Iris pigment epithelial cell (primary cell): ENCODE measurements at places on chromosomes 13 and 19.

- no peak for DNase-seq
Observed at GRCh38 chr19:39823686-39824085, 10.3 kb downstream of the DYRK1B start.

DNA sequence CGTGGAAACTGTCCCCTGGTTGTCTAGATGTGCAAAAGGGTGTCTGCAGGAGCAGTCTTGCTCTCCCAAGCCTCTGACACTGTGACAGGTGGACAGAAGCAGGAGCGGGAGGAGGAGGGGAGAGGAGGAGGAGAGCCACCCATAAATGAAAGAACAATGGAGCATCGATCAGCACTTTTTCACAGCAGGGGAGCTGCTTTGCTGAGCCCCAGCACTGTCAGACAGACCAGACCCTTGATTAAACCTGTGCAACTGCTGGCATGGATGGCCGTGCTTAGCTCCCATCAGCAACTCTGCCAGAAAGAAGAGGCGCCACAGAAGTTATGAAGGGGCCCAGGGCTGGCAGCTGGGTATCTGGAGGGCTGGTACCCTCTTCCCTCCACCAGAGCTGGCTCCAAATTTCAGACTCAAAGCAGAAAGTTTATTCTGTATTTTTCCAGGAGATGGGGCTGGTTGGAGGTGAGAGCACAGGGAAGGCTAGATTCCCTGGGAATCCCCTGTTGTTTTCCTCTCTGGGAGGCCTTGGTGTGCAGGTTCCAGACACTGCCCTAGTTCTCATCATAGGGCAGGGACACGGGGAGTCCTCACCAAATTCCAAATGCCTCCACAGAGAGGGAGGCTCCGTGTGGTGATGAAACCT, 1192.2 kb downstream of the UQCRFS1 start:
- DNase-seq = no peak

- DNase-seq = peak; percentile 87
Observed at GRCh38 chr13:44313674-44314073, 60.0 kb upstream of the SERP2 start.

GRCh38 chr13:50989476-50989875, 79.9 kb downstream of the RNASEH2B start:
- peak; percentile 26 for DNase-seq

- DNase-seq = no peak
Observed at GRCh38 chr13:90233933-90234672, 1113.4 kb upstream of the MIR17HG start.

DNA sequence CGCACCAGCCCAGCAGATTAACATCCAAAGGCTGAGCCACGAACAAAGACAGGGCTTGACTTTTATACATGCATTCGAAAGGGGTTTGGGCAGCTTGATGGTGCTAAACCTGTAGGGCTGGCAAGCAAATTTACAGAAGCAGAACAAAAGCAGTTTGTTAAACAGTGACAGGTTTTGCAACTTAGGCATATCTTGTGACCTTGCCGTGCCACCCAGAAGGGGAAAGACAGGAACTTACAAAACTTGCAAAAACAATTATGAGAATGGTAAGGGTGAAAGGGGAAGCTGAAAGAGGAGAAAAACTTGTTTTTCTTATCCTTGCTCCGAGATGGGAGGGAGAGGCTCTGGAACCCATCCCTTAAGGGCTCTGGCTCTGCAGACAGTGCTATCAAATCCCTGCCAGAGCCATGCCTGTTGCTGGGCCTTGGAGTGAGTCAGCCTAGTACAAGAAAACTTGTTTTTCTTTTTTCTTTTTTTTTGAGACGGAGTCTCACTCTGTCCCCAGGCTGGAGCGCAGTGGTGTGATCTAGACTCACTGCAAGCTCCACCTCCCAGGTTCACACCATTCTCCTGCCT, 1325.2 kb upstream of the PRR20A start:
- no peak for DNase-seq

- DNase-seq = no peak
Observed at GRCh38 chr13:20151016-20151415, 9.8 kb downstream of the GJA3 start.

DNA sequence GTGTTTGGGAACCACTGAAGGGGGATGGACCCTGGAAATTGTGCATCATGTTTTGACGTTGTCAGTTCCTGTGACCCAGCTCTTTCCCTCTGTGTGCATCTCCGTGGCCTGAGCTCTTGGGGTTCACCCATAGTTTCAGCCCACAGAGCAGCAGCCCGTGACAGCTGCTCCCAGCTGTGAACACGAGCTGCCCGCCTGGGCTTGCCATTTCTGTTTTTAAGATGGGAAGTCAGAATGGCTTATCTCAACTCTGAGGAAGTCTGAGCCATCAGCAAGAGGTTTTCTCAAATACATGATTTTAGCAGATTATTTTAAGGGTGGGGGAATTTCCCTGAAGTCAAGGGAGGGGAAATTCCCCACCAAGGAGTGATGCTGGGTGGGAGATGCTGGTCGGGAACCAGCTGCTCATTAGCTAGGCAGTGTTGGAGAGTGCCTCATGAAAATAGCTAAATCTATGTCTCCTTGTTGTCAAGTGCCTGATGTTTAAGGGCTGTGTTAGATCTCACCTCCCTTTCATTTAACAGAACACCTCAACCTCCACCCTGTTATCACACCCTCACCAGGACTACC, 34.8 kb upstream of the C1QTNF9 start:
- DNase-seq = no peak

DNA sequence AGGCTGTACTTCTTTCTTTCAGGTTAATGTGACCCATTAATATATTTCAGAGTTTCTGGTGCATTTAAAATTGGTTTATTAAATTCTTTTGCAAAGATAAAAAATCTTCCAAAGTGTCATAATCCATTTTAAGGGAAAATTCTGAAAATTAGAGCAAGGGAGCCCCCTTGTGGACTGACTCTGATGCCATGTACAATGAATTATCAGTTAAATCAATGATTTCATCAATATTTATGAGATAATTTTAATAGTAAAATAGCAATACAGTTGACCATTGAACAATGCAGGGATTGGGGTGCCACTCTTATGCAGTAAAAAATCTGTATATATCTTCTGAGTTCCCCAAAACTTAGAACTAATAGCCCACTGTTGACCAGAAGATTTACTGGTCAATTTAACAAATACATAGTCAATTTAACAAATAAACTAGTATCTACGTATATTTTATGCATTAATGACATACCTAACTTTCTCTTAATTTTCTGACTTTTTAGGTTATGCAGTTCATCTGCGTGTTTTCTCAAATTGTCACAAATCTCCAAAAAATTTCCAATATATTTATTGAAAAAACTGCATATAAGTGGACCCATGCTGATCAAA, 479.1 kb upstream of the MIR17HG start:
- DNase-seq = peak; percentile 35

- no peak for DNase-seq
Observed at GRCh38 chr13:20173116-20173746, 12.4 kb upstream of the GJA3 start.

DNA sequence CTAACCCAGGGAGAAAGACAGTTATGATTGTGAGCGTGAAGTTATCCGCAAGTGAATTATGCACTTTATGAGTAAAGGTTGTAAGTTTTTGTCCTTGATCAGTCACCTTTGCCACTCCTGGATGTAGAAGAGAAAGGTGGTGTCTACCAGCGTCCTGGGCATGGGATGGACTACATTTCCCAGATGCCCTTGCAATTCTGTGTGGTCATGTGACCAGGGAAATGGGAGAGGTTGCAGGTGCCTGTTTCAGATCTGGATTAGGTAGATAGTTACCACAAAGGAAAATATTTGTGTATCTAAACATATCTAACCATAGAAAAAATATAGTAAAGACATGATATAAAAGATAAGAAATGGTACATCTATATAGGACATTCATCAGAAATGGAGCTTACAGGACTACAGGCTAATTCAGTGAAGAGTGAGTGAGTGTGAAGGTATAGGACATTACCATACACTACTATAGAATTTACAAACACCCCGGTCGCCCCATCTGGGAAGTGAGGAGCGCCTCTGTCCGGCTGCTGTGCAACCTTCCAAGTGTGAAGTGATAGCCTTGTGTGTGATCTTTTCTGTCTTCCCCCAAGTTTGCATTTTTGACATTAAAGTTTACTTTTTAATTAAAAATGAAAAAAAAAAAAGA, 51.6 kb upstream of the CACNA1A start:
- DNase-seq = no peak

- DNase-seq = no peak
Observed at GRCh38 chr13:71474936-71475335, 392.1 kb downstream of the DACH1 start.

GRCh38 chr19:48635263-48635965, 1.8 kb downstream of the DBP start:
- DNase-seq = no peak

- DNase-seq = peak; percentile 94
Observed at GRCh38 chr13:113474179-113474578, 16.3 kb downstream of the DCUN1D2 start.

GRCh38 chr13:69910800-69911199, 196.8 kb upstream of the ATXN8OS start:
- no peak for DNase-seq

DNA sequence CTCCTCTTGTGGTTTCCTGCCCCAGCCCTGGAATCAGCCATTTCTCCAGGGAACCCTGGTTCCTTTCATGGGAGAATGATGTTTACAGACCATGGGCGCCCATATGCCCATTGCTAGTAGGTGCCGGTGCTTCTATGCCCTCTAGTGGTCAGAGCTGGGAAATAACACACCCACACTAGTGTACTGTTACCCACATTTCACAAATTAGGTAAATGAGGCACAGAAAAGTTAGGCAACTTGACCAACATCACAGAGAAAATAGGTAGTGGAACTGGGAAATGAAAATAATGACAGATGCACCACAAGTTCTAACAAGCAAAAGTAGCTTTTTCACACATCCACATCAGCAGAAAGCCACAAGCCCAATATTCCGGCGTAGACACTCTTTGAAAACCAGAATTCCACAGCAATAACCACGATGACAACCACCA, 1.3 kb upstream of the CEACAM3 start:
- DNase-seq = peak; percentile 25

- DNase-seq = no peak
Observed at GRCh38 chr13:113959198-113959597, 14.7 kb downstream of the C13orf46 start.

DNA sequence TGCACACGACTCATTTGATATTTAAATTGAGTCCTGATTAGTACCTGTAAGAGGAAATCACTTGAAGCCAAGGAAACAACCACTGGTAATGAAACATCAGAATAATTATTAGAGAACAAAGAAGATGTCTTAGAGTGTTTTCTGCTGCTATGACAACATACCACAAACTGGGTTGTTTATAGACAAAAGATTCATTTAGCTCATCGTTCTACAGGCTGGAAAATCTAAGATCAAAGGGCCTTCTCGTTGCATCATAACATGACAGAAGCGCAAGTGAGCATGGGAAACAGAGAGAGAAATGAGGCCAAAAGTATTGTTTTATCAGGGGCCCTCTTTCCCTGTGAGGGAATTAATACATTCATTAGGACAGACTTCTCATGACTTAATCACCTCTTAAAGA, 1024.0 kb upstream of the PCDH9 start:
- no peak for DNase-seq

GRCh38 chr19:16033136-16033530, 43.2 kb upstream of the TPM4 start:
- no peak for DNase-seq

DNA sequence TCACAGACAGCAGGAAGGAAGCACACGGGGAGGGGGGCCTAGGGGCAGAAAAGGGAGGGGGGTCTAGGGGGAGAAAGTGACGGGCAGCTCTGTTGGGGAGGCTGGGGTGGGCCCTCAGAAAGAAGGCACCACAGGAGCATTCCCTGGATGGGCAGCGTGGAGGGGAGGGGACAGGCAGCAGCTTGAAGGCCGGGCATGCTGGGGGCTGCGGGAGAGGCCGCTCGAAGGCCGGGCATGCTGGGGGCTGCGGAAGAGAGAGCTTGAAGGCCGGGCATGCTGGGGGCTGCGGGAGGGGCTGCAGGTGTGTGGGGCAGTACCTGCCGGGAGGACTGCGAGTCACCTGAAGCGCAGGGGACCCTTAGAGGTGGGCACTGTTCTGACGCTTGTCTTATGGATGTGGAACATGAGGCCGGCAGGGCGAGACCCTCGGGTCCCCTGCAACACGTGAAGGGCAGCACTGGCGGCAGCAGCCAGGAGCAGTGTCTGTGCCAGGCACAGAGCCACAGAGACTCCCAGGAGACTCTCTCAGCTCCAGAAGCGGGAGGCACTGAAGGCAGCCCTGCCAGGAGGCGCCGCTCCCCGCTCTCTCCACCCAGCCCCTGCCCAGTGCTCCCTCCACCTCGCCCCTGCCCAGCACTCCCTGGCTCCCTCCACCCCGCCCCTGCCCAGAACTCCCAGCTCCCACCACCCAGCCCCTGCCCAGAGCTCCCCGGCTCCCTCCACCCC, 13.3 kb downstream of the ZNF787 start:
- DNase-seq = no peak

DNA sequence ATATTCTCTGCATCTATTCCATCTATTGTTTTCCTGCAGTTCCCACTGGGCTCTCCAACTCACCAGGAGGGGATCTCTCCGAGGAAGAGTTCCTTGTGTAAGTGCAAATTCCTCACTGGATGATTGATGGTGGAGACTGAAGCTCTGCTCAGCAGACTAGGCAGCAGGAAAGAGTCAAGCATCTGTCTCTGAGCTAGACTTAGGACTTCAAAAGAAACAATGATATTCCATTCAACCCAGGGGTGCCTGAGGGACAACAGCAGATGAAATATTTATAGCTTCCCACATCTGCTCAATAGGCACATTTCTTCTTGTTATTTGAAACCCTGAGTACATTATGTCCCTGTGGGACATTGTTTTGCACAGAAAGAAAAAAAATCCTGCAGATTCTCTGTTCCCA, at the start of the genes OR7A5 and OR7C1:
Gene OR7A5 (minus strand): TSS at position 175 of the 400 bp plus-strand sequence. CDS start 6,944 bp downstream, outside the sequence.
Gene OR7C1 (minus strand): TSS at position 175 of the 400 bp plus-strand sequence. CDS start 35,049 bp downstream, outside the sequence.
- peak; percentile 7 for DNase-seq

DNA sequence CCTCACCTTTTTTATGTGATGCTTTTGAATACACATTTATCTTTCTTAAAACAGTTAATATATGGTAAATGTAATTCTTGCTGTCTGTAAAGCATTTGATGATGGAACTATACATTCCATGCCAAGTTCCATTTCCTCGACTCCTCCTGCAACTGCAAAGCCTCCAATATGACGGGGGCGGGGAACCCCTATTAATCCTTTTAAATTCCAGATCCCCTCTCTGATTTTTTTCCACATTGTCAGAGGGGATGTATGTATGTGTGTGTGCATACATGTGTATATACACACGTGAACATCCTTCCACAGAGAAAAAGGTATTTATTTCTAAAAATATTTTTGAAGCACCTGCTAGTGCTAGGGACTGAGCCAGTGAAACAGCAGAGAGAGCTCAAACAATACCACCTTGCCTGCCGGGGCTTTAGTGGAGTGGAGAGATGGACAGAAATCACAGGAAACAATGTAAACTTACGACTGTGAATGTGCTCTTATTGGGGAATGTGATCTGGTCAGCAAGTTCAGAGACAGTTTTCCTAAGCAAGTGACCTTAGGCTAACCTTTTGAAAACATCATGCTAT, 25.3 kb upstream of the MAB21L1 start:
- no peak for DNase-seq

DNA sequence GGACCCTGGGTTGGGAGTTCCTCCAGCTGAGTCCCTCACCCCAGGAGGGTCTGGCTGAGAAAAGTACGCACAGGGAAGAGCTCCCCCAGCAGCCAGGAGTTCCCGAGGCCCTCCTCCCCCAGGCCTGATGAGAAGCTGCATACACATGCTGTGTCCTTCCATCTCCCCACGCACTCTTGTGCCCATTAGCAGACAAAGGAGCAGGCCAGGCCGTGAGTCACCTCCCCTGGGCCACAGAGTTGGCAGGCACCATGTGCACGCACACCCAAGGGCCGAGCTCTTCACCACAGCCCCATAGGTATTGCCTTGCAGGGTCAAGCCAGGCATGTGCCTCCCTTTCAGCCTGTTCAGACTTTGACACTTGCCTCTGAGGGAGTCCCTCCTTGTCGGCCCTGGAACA, 17.5 kb downstream of the MAU2 start:
- peak; percentile 14 for DNase-seq
